ENCODE measurements at places on chromosomes 16 and 17.

DNA sequence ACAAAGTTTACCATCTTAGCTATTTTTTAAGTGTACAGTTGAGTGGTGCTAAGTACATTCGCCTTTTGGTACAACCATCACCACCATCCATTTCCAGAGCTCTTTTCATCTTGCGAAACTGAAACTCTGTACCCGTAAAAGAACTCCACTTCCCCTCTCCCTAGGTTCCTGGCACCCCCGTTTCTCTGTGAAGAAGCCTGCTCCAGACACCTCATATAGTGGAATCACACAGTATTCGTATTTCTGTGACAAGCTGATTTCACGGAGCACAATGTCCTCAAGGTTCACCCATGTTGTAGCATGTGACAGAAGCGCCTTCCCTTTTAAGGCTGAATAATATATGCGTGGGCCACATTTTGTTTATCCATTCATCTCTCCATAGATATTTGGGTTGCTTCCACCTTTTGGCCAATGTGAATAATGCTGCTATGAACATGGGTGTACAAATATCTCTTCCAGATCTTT lies 54.2 kb upstream of the MAP3K14 start:
- DNase-seq, result no peak

DNA sequence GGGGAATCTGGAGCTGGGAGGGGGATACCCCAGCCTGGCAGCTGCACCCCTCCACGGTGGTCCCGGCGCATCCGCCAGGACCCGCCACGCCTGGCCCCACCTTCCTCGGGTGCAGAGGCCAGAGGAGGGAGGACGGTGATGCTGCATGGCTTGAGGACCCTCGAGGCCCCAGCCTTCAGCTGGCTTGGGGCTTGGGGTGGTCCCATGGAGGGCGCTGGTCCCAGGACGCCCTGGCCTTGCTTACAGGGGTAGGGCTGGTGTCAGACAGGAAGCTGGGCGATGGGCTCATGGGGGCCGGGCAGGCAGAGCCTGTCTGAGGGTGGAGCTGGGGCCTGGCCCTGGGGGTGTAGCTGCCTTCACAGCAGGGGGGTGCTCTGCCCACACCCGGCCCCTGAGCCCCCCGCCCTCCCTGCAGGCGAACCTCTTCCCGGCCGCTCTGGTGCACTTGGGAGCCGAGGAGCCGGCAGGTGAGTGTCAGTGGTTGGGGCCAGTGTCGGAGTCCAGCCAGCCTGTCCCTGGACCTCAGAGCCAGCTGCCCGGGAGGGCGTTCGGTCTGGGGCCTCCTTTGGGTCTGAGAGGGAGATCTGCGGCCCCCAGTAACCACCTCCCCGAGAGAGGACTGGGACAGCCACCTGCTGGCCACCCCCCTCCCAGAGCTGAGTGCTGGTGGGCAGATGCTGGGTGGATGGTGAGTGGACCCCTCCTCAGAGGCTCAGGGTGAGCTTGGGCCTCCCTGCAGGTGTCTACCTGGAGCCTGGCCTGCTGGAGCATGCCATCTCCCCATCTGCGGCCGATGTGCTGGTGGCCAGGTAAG lies 6.4 kb downstream of the CENPX start:
- DNase-seq, result no peak

DNA sequence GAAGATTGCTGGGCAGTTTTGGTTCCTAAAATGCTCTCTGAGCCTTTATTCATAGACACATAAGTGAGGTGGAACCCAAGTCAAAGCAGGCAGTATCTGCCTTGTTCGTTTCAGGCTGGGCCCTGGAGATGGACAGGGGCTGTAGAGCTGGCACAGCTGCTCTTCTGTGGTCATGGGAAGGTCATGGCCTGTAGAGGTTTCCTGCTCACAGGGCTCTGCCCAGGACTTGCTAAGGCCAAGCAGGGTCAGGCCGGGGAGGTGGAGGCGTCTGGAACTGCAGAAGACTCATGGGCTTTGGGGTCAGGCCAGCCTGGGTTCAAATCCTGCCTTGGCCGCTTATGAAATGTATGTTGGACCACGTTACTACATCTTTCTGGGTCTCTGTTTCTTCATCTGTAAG lies 50.2 kb downstream of the IRX5 start:
- no peak for DNase-seq

DNA sequence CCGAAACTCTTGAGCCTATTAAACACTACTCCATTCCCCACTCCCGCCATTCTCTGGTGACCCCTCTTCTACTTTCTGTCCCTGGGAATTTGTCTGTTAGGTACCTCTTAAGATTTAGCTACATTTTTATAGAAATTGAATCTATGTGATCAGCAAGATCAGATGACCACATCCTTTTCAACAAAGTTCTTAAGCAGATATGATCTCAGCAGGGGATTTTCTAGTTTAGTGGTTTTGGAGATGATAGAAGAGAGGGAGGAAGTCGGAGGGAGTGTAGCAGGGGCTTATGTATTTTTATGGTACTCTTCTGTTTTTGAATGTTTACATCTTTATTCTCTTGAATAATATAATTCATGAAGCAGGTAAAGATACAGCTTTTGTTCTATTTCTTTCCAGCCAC lies 40.8 kb downstream of the RPA1 start:
- no peak for DNase-seq

- no peak for DNase-seq
These were observed 362 bp downstream of the KLHDC4 start for GRCh38 chr16:87765473-87765775.

- no peak for DNase-seq
These were observed 1.7 kb upstream of the AARS1 start for GRCh38 chr16:70290949-70291519.

DNA sequence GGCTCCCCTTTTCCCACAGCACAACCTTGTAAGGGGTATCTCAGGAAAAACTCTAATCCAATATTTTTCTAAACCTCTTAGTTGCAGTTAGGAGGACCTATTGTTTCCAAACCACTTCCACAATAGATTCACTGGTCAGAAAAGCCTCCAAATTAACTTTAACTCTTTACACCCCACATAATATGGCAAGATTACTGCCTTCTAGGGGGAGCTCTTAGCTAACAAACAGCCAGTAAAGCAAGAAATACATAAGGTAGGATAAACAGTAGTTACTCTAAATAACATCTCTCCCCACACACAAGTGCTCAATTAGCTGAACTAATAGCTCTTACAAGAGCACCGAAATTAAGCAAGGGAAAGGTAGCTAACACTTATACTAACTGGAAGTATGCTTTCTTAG lies 192.1 kb upstream of the KIF2B start:
- DNase-seq, result no peak

DNA sequence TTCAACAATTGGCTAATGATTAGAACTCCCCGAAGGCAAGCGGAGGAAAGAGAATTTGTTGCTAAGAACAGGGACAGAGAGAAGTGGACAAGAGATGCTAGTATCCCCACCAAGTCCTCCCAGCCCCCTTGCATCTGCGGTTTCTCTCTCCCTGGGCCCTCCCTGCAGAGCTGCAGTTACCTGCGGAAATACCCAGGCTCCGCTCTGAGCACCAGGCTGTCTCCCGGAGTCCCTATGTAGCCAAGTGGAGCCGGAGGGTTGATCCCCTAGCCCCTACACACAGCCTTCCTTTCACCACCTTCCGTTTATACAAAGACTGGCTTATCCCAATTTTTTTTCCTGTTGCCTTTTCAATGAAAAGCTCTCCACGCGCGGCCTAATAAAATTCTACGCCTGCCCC lies 834.4 kb downstream of the KCNJ2 start:
- DNase-seq, result no peak

GRCh38 chr16:55505333-55506015 lies 3.4 kb upstream of the LPCAT2 start:
- no peak for DNase-seq

Data from aorta (tissue), 5 donors.